ENCODE measurements at places on chromosomes 3 and 15.

DNA sequence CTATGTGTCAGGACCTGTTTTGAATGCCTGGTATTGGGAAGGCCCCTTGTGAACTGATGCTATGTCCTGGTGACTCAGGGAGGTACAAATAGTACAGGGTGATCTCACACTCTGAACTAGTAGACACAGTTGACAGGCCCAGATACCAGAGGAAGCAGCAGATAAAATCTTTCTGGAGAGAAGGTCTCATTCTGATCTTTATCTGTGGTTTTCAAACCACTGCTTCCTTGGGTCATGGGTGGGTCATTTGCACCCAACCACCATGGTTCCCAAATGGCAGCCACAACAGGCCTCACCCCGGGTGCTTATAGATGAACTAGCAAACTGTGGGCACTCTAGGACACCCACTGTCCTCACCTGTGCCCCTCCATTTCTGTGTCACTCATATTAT lies 43.4 kb downstream of the PXYLP1 start:
- no peak for DNase-seq

DNA sequence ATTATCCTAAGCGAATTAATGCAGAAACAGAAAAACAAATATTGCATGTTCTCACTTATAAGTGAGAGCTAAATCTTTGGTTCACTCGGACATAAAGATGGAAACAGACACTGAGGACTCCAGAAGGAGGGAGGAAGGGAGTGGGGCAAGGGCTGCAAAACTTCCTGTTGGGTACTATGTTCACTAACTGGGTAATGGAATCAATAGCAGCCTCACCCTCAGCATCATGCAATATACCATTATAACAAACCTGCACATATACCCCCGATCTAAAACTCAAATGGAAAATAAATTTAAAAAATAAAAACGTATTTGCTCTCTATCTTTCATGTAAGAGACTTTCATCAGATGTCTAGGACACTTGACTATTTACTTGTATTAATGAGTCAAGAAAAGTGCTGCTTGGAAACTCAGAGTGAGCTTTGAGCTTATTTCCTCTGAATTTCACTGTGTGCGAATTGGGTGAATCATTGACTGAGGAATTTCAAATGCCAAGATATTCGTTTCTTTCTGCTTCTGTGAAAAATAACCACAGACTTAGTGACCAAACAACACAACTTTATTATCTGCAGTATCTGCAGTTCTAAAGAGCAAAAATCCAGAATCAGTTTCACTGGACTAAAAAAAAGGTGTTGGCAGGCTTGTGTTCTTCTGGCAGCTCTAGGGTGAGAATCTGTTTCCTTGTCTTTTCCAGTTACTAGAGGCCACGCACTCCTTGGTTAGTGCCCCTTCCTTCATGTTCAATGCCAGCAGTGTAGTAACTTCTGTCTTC lies 18.4 kb downstream of the TM4SF18 start:
- DNase-seq: no peak

DNA sequence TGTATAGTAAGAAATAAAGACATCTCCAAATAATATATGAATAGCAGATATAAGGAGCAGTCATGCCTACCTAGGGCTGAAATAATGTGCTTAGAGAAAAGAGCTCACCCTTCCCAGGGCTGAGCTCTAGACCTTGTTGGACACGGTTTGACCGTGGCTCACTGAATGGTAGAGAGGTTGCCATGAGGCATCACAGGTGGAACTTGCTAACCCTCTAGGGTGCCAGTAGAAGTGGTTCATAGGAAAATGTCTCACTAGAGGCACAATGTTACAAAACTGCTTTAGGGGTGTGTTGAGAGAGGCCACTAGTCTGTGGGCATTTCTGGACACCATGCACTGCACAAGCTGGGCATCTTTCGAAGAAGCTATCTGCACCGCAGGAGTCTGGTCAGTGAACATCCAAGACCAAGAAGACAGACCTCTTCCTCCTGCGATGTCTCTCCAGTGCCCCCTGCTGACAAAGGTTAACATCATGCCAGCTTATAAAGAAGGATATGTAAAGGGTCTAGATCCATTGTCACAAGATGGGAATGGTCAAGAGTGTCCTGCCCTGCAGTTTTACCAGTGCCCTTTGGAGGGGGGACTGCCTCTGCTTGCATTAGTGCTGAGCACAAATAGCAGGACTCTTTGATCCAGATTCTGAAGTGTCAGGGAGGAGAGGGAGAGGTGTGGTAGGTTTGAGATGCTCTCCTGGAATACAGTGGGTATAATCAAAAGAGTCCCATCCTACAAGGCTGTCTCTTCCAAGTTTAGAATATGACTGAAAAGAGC lies 266.8 kb downstream of the ZNF385D start:
- no peak for DNase-seq

DNA sequence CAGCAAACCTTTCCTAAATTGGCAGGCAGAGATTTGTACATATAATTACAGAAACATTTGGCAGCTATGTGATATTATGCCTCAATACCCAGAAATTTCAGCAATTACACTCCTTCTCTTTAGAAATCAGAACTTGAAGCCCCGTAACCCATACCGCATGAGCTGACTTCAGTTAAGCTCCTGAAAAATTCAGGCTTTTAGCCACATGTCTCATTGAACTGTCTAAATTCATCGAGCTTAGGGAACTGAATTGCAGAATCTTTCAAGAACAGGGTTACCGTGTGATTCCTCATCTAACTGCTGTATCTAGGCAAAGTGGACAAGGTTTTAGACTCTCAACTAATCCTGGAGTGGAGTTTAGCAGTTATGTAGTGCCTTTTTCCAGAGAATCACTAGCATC lies 333.0 kb downstream of the EPHA3 start:
- DNase-seq: no peak

- DNase-seq: no peak
These were observed 104.9 kb upstream of the ST8SIA2 start for GRCh38 chr15:92288755-92289154.

DNA sequence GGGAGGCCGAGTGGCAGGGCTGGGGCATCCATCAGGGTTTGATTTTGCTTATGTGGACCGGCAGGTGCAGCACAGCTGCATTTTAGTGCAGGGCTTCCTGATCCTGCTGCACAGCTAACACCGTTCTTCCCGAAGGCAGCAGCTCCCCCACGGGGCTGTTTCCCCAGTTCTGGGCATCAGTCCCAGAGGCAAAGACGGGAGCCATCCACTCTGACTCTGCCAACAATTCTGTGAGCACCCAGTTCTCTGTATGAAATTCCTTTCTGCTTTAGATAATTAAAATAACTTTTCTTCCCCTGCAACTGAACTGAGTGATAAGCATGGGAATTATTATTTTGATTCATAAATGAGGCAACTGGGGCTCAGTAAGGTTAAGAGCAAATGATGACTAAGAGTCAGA lies 262.9 kb upstream of the ATP10A start:
- DNase-seq: no peak

DNA sequence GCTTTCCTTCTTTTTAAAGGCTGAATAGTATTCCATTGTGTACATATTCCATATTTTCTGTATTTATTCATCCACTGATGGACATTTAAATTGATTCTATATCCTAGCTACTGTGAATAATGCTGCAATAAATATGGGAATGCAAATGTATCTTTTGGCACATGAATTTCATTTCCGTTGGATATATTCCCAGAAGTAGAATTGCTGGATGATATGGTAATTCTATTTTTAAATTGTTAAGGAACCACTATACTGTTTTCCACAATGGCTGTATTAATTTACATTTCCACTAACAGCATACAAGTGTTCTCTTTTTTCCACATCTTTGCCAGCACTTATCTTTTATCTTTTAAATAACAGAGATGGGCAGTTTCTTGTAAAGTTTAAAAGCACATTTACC lies 302.7 kb downstream of the CTNNB1 start:
- no peak for DNase-seq

- DNase-seq: no peak
These were observed 51.6 kb downstream of the GATM start for GRCh38 chr15:45326741-45327140.

- no peak for DNase-seq
These were observed 140.9 kb downstream of the ATP8B4 start for GRCh38 chr15:49978121-49978520.

DNA sequence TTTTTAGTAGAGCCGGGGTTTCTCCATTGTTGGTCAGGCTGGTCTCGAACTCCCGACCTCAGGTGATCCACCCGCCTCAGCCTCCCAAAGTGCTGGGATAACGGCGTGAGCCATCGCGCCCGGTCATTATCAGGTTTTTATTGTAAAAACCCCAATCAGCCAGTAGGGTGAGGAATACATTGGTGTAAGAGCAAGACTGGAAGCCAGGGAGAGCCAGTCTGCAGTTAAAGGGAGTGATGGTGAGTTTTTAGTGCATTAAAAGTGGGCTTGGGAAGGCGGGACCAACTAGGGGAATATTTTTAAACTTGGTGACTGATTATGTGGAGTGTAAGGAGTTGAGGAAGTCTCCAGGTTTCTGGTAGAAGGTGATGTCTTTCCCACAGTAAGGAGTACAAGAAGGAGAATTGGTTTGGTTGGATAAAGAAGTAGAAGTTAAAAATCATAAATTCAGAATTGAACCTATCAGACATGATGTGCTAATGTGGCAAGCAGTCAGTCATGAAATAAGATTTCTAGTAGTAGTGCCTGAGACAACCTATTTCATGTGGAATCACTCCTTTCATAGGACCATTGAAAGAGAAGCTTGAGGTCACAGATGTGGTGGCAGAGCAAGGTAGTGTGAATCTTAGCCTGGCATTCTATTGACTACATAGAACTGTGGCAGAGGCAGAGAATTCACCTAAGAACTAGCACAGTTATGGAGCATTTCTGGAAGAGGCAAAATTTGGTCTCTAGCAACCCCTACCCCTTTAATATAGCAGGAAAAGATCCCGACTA lies 2.4 kb upstream of the DCBLD2 start:
- no peak for DNase-seq

DNA sequence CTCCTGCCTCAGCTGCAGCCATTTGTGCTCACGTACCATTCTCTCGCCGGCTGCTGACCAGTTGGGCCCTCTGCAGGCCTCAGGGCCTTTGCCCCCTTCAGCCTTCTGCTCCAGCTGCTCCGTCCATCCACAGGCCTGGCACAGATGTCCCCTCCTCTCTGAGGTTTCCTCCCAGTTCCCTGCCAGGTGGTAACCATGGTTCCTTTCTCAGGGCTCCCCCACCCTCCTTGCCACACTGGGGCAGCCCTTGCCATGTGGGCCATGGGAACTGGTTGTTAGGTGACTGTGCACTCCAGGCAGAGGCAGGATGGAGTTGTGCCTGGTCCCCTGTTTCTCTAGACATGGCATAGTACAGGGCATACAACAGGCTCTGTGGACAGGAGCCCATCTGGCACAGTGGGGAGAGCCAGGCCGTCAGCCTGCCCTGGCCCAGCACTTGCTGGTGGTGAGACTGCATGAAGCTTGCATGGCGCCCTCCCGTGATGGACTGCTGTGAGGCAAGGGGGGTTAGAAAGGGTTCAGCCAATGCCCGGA lies 148.9 kb downstream of the DNAJB8 start:
- DNase-seq: no peak

DNA sequence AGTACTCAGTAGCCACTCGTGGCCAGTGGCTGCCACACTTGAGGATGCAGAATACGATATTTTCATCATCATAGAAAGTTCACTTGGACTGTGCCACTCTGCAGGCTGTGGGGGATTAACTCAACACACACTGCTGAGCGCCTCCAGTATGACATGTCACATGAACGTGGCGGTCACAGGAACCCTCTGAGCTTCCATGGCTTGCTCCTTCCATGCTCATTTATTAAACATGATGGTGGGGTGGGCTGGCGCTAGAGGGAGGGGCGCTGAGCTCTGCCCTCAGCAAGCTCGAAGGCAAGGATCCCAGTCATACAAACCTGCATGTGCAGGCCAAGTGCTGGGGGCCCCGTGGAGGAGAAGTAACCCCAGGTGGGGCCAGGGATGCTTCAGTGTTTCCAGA lies 85.5 kb downstream of the WNT7A start:
- DNase-seq: no peak

DNA sequence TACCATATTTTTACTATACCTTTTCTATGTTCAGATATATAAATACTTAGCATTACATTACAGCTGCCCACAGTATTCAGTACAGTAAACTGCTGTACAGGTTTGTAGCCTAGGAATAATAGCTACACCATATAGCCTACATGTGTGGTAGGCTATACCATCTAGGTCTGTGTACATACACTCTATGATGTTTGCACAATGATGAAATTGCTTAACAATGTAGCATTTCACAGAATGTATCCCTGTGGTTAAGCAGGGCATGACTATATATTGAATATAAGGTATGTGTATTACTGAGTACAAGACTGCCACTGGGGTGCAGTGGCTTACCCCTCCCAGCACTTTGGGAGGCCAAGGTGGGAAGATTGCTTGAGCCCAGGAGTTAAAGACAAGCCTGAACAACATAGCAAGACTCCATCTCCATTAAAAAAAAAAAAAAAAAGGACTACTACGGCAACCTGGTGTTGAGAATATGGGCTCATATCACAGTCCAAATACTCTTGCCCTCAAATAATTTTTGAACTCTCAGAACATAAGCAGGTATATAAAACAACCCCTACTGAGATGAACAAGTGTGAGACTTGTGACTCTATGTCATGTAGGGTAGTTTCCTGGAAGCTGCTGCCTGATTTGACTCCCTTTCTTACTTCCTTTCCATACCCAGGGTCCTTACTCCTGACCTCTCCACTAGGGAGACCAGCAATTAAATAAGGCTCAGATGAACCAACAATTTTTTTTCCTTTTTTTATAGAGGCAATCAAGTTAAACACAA lies 4.8 kb downstream of the PPP1R14D start:
- no peak for DNase-seq

DNA sequence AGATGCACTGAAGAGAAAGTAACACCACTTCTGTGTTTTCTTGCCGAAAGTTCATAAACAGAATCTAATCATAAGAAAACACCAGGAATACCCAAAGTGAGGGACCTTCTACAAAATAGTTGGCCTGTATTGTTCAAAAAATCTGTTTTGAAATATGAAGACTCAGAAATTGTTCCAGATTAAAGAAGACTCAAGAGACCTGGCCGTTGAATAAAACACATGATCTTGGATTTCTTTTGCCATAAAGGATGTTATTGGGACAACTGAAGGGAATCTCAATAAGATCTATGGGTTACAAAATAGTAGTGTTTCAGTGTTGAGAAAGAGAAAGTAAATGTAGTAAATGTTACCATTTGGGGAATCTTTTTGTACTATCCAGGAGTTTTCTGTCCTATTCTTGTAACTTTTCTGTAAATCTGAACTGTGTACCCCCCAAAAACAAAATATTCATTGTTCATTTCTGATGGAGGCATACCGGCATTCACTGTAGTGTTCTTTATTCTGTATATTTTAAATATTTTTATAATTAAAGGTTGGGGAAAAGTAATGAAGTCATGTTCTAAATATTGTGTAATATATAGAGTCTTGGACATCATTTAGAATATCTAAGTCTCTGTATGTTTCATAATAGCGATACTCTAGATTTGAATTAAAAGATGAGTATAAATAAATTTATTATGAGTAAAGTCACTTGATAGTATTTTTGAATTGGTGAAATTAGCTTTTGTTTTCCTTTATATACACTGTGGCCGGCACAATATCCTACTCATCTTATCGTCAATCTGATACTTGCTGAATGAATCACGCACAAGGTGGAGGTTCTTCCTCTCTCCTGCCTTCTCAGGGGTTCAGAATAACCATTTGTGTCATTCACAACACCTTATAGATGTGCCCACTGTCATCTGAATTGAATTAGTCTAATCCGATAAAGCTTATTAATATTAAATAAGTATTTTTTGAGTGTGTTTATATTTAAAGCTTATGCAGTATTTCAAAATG lies 66.7 kb downstream of the TRAK1 start:
- DNase-seq: no peak
